Smooth muscle cell of the brain vasculature (primary cell): ENCODE measurements at places on chromosomes 12 and 14.

DNA sequence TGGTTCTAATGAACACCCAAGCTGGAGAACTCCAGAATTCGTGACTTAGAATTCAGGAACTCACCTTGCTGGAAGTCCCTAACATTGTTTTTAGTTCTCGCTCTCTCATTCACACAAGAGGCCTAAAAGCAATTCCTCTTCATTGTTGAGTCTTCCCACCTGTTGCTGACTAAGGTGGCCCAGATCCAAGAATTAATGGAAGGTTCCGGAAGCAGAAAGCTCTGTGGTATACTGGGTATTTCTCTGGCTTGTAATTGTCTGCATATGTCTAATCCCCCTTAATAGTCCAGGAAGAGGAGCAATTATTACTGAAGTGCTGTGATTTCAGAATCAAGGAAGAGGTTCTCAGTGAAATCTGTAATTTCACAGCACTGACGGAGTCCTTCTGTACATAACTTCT, 31.4 kb downstream of the TMEM233 start:
- no peak for DNase-seq

GRCh38 chr14:55847766-55848165, 267.8 kb downstream of the KTN1 start:
- DNase-seq: no peak

DNA sequence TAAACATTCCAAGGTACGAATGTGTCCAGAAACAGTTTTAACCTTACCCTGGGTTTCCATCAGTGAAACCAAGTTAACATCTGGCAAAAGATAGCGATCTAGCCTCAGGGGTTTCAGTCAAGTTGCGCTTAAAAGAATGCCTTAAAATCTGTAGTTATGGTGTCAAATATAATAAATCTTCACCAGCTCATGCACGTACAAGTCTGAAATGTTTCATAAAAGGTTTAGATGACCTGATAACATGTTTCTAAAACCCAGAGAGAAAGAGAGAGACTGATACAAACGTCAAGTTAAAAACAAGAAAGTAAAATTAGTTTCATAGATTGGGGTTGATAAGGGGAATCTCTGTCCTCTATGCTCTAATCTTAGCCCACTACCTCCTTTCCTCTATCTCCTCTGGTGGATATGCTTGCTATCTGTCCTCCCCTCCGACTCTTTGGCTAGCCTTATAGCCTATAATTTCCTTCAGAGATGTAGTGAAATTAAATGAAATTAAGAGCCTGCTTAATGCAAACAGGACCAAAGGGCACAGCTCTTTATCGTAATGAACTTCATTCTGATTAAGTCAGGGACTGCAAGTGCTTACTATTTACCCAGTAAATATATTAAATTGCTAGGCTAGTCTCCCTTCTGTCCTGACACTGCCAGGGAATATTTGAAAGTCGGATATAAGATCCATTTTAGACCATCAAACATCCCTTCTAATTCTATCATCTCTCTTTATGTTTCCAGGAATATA, 18.4 kb upstream of the FOS start:
- no peak for DNase-seq

DNA sequence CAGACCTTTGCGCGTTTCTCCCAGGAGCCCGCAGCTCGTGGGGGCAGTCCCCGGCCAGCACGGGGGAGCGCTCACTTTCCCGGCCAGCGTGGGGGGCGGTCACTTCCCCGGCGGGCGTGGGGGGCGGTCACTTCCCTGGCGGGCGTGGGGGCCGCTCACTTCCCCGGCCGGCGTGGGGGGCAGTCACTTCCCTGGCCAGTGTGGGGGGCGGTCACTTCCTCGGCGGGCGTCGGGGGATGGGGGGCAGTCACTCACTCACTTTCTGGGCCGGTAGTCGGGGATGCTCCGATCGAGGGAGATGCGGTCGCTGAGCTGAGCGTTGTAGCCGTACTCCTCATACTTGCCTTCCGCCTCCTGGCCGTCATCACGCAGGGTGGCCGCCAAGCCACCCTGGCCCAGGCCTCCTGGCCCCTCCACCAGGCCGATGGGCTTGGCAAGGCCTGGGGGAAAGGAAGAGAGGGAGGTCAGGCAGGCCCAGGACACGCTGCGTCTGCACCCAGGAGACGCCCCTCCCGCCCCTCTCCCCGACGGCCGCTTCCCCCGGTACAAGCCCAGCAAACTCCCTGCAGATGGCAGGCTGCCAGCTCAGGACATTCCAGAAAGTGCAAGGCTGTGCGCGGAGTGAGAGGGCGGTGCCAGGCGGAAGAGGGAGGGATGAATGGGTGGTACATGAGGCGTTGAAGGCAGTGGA, 43.3 kb downstream of the GALNT9 start:
- peak; percentile 13 for DNase-seq

DNA sequence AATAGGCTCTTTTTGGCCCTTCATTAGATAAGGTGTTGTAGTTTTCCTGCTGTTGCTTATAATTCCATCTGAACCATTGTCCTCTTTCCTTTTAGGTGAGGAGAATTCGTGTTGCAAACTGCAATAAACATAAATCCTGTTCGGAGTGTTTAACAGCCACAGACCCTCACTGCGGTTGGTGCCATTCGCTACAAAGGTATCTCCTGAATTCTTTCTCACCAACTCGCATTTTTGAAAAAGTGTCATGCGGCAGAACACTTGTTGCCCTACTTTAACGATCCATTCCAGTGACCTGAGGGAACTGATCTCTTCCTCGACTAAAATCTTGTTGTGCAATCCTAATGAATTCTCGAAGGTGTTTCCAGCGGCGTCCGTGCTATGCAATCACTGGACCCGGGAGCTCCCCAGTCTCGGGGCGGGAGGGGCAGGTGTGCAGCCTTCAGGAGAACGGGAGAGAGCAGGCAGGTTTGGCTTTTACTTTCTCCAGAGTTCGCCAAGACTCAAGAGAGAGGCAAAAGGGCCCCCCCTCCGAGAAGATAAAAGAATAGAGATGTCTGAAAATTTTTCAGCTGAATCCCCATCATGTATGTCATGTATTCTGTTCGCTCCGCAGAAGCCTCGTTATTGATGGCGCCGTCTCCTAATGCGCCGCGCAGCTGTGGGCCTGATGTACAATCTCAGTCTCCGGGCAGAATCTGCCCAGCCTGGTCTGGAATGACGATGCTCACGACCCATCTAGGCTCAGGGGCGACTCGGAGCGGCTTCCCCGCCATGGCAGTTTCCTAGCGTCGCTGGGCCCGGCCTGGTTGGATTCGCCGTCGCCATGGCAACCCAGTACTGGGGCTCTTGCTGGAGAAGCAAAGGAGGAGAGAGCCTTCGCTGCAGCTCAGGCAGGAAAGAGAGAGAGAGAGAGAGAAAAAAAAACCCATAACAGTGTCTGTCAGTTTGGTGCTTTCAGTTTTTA, 38.2 kb downstream of the PLXNC1 start:
- no peak for DNase-seq

DNA sequence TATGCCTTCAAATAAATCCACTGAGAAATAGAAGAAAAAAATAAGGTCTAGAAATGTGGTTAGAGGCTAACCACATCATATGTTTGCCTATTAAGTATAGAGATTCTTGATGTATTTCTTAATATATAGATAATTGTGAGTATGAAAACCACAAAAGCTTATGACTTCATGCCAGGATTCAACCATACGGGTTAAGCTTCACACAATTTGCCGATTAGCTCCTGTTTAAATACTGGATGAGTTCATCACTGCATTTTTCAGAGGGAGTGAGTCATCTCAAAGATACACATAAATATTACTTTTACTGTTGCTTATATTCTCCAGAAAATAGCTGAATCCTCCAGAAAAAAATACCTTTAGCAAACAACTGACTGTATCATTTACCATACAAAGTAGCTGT, 79.6 kb downstream of the RPL10L start:
- DNase-seq: no peak

GRCh38 chr14:24463017-24463883, 20.7 kb upstream of the SDR39U1 start:
- DNase-seq: no peak
